D721Med (cell line): ENCODE measurements at places on chromosomes 4 and X.

GRCh38 chr4:6888506-6889071, 21.0 kb upstream of the TBC1D14 start:
- no peak for DNase-seq

- DNase-seq = no peak
These were observed 1064.6 kb upstream of the SLIT2 start for GRCh38 chr4:19187096-19187495.

- DNase-seq = no peak
These were observed 23.2 kb upstream of the SORCS2 start for GRCh38 chr4:7169134-7169533.

DNA sequence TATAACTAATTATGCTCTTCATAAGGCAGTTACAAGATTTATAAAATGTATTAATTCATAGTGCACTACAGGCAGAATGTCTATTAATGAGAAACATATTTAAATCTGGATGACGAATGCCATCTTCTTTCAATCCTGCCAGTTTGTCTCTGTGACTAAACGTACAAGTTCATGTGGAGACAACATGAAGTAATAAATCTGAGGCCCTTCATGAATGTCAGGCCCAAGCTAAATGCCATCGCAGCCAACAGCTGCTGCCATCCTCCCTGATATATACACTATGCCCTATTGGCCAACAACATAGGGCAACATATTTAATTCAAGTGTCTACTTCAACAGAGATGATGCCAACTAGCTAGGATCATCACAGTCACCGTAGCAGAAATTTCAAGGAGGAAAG, 43.7 kb downstream of the TSPAN5 start:
- DNase-seq = no peak

- no peak for DNase-seq
These were observed 102.1 kb upstream of the TENM3 start for GRCh38 chr4:182141061-182141460.

DNA sequence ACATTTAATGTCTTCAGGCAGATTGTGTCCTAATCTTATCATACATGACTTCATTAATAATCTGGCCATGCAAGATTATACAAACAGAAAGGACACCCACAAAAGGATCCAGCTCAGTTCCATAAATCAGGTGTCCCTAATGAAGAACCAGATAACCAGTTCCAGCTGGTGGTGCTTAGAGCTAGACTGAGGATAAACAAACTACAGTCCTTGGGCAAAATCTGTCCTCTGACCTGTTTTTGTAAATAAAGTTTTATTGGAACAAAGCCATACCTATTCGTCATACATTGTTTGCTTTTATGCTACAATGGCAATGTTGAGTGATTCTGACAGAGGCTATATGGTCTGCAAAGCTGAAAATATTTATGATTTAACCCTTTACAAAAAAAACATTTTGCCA, 199.5 kb downstream of the MID1IP1 start:
- no peak for DNase-seq

GRCh38 chr4:166823126-166823525, 411.2 kb downstream of the SPOCK3 start:
- DNase-seq = no peak
